T47D (cell line): ENCODE measurements at places on chromosomes 7 and 10.
A peak's percentile ranks its signal among the peaks of the same experiment; 100 is the strongest.

DNA sequence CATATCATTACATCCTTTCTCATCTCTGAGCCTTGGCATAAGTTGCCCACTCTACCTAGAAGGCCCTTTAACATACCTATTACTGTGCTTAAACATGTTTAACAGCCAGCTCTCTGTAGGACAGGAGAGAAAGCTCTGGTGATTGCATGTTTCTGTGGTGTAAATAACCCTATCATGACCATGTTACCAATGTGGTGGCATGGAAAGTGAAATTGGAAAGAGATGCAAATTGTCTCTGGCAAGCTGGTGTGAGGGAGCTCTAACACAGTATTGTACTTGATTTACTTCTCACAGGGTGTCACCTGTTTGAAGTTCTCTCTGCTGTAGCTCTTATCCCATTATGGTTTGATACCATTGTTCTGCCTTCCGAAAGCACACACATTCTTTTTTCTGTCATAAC, 231.8 kb upstream of the DKK1 start:
- DNase-seq = no peak

DNA sequence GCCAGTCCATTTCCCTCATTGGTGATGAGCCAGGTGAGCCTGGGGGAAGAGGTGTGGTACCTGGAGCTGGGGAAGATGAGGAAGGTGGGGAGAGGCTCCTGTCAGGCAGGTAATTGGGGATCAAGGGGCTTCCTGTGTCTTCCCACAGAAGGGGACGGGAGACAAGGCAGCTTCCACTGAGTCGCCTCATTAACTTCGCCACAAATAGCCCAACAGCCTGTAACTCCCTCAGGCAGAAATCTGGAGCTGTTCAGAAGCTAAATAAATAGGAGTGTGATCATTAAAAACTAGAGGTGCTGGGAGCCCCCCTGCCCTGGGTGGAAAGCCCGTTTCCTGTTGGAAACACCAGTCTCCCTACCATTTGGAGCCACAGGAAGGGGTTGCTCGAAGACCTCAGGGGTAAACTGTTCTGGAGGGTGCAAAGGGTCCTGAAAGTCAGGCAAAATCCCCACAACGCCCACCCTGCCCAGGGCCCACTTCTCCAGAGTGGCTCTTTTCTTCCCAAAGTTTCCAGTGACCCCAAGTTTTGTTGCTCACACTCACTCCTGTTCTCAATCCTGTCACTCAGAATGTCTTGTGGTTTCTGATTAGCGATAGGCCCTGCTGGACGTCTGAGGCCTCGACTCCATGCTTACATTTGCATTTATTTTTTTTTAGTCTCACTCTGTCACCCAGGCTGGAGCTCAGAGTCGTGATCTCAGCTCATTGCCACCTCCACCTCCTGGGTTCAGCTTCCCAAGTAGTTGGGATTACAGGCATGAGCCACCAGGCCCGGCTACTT, 25.7 kb downstream of the UNC5B start:
- DNase-seq = no peak

DNA sequence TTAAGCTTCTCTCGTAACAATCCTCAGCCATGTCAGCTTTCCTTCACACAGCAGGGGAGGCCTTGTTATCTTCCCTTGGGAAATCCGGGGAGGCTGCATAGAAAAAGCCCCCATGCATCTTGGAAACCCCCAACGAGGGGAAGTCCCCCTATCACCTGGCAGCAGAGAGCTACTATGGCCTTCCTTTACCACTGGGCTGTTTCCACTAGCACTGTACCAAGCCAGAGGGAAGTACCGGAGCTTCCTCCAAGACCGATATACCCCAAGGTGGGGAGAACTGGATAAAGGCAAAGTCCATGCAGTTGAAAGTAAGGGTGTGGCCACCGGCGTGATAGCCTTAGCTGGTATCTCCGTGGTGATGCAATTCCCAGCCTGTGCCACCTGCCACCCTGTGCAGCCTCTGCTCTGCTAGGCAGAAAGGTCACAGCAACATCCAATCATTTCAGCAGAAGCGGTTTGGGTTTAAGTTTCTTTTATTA, 4.4 kb upstream of the CLIP2 start:
- no peak for DNase-seq

DNA sequence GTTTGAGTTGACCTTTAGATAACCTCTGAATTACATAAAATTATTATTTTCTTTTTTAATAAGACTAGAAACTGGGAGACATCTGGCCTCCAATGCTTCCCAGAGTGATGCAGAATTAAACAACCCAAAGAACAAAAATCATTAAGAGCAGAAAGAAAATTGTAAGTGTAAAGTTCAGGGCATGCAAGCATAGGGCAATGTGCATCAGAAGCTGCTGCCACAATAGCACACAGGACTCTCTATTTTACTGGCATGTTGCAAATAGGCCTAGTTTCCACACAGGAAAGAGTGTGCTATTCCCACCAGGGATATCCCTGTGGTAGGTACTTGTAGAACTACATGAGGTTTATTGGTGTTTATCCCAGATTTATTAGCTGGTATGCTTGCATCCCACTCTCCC, 20.5 kb upstream of the STEAP2 start:
- DNase-seq = no peak

- DNase-seq = no peak
These were observed 185.3 kb upstream of the GPR26 start for GRCh38 chr10:123480845-123481244.

DNA sequence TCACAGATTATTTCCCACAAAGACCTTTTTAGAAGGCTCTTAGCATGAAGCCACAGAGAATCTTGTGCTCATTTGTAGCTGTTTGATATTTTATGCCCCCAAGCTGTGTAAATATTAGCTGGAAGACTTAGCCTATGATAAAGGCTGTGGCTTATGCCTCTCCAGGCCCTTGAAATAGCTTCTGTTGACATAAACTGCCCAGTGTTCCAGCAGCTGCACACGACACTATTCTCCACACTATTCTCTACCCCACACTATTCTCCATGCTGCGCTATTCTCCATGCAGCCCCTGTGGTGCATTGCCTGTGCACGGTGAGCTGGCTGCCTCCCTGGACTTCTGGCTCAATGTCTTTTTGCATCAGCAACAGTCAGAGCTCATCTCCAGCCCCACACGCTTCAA, 13.1 kb downstream of the DDC start:
- no peak for DNase-seq

DNA sequence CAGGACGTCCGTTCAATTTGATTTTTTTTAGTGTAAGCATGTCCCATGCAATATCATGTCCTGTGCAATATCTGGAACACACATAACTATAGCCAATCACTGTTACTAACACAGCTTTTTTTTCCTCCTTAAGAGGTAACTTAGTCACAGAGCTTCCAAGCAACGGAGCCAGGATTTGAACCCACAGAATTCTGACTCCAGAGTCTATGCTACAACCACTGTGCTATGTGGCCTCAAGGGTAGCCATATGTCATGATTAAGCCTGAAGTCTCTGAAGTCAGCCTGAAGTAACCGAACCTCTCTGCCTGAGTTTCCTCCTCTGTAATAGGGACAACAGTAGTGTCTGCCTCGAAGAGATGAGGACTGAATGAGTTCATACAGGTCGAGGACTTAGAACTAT, 42.2 kb upstream of the TCF7L2 start:
- no peak for DNase-seq

DNA sequence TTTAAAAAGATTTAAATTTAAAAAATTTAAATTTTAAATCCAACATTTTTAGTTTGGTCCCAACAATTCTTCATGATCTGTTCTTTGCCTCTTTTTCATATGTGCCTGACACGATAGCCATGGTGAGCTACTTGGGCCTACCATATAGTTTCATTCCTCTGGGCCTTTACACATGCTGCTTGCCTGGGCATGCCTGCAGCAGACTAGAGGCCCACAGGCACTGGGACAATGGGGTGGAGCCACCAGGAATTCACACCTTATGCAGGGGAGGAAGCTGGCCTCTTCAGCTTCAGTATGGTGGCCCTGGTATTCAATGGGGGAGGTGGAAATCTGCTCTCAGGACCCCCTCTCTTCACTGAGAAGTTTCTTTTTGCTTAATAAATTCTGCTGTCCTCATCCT, 37.8 kb upstream of the ZNF365 start:
- no peak for DNase-seq

GRCh38 chr7:67018940-67019339, 22.3 kb downstream of the TYW1 start:
- DNase-seq = no peak

DNA sequence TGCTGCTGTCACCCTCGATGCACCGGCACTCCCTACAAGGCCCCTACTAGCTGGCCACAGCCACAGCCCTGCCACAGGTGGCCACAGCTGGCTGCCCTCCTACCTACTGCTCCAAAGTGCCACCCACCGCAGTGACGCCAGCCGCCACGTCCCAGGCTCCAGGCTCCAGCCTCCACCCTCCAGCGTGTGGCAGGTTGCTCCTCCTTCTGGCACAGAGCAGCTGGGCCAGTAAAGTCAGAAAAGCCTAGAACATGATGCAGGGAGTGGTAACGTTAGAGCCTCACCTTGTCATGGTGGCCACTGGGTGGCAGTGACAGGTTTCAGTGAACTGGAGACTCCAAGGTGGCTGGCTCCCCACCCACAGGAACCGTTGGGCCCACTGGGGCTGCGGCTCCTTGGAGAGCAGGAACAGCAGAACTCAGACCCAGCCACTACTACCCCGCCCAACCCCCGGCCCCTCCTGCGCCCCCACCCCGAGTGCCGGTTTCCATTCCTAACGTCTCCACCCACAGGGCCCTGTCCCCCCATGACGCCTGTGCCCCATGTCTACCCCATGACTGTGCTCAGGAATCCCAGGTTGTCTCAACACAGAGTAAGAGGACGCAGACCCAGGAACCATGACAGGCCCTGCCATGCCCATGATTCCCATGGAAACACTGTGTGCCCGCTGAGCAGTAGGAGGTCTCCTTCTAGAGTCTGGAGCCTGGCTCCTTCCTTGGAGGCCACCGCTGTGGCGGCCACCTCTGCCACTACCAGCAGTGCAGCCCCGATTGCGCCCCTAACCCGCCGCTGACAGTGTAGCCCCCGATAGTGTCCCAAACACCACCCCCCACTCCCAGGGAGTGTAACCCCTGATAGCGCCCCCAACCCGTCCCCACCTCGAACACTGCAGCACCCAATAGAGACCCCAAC, 52.3 kb upstream of the ZNF33B start:
- DNase-seq = peak; percentile 74

DNA sequence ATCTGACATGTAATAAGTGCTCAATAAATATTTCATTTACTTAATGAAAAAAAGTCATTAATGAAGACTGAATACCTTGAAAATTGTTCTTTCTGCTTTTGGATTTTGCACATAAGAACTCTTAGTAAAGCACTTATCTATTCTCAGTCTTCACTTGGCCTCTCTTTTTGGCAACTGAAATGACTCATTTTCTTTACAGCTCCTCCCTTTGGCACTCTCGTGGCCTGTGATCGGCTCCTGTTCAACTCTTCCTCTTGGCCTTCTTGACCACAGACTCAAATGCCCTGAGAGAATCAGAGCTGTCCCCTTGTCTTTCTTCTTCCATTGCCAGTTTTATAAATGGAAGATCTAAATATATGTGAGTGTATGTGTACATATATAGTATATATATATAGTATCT, 54.2 kb downstream of the FOXP2 start:
- no peak for DNase-seq

DNA sequence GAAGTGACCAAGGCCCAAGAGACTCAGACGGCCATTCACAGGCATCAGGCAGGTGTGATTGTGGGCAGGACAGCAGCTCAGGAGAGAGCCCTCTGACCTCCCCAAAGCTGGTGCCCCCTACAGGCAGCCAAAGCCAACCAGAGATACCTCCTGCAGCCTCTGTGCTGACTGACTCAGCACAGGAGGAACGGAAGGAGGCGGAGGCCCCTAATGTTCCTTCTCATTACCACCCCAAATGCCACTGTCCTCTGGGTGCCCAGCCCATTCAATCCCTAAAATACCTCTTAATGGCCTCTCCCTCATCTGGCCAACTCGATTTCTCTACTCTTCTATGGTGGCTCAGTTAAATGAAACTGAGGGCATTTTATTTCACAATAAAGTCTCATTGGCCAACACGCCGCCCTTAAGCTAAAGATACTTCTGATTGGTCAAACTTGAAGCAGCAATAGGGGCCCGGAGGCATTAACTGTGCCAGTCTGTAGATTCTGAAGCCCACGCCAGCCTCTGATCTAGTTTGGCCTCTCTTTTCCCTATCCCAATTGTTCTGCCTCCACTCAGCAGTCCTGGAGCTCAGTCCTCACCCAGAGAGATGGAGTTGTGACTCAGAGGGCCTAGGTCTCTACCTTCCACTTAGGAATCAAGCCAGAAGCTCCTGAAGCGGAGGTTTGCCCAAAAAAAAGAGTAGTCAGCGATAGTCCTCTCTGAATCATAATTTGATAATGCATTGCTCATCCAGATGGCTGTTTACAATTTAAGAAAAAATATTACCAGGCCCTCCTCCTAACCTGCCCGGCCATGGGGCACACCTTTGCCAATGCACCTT, 1.2 kb downstream of the CYREN start:
- no peak for DNase-seq

- DNase-seq = no peak
These were observed 45.2 kb downstream of the HIPK2 start for GRCh38 chr7:139732471-139733167.

GRCh38 chr7:37070031-37070430, 345.7 kb upstream of the AOAH start:
- no peak for DNase-seq

DNA sequence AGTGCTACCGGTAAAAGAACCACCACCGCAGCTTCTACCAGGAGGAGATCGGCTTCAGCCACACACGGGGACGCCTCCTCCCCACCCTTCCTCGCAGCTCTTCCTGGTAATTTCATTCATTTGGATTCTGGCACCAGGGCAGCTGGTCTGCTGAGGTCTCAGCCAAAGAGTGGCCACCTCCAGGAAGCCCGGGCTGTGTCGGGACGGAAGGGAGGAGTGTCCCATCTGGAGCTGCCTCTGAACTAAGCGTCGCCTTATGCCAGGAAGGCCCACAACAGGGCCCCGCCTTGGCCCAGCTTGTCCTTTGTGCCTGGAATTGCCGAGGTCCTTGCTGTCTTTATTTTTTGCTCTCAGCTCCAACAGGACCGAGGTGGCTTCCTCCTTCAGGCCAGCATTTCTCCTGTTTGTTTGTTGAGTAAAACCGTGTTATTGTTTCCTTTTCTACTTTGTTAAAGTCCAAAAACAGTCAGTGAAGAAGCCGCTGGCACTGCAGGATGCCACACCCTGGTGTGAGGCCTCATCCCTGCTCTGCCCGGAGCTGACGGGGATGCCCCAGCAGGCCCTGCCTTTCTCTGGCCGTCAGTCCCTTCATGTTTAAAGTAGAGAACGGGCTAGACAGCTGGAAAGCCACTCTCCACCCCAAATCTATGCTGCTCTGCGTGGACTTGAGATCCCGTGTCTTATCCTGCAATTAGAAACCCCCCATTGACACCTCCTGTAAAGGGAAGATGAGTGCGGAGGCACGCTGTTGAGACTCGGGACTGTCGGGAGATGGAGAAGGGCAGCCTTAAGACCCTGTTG, 24.5 kb upstream of the TTYH3 start:
- no peak for DNase-seq

DNA sequence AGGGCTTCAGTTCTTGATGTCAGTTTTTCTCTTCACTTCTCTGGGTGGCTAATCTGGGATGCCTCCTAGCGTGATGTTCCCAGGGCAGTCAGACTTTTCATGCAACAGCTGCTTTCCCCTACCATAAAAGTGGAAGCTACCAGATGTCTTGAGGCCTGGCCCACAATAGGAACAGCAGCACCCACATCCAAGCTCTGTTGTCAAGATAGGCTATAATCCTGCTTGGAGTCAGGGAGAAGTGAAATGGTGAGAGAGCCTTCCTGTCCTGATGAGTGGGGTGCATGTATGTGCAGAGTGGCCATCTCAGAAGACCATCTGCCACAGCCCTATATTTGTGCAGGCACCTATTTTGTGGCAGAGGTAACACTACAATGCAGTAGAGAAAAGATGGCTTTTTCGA, 108.0 kb downstream of the HTR5A start:
- no peak for DNase-seq

GRCh38 chr7:31651234-31652062, 35.6 kb upstream of the PPP1R17 start:
- DNase-seq = peak; percentile 10
